Lung (tissue), 17 donors: ENCODE measurements at places on chromosomes 3 and 15. TPM values are rescaled to one million over a fixed set of nuclear protein-coding genes. Genes with fewer than 3 reads are reported as not detected.

MCF2L2 gene
- total RNA-seq: 1.5 TPM

NLGN1 gene
- 3.4 TPM for total RNA-seq

DNA sequence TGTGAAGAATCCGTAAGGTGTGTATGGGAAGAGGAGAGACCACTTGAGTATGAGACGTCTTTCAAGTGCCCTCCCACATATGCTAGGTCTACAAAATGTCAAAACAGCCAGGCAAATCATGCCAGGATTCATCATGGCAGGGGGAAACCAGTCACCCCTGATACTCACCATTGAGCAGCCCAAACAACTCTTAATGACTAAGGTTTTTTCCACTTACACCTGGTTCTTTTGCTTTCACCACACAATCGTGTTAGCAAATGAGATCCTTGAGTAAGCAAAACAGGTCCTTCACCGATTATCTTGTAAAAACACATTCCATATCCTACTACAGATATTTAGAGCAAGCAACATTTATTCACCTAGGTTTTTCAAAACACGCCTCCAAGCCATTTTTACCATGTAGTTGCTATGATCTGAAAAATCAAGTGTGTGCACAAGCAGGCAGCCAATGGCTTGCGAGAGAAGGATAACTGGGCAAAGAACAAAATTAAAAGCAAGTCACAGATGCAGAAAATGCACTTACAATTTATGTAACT lies 177.5 kb upstream of the LPP start:
- H3K27me3 ChIP-seq: no peaks in the 10 kb centered on the region
- no peak for DNase-seq
- H3K27ac ChIP-seq: no peak overlapping the region

DNA sequence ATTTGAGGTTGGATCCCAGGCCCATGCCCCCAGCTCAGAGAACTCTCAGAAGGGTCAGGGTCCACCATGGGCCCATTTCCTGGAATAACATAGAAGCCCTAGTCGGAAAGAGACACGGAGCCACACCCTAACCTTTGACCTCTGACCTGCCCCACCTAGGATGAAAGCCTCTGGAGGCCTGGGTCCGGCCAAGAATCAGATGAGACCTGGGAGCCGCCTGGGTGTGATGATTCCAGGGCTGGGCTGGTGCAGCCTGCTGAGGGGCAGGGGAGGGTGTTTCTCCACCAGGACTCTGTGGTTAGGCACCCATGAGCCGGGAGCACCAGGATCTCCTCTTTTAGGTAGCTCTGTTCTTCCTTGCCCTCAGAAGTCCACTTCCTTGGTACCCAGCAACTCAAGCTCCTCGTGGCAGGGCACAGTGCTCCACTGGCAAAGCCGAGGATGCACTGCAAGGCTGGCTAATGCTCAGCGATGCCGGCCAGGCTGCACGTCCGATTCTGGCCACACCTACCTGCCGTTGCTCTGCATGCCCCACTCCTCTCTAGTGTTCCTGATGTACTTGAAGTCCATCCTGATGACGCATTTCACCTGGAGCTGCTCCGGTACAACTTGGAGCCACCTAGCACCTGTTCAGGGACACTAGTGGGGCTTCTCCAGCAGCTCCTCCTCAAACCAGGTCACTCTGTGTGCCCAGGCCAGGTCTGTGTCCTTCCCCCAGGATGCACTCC lies 57.4 kb downstream of the ZNF445 start:
- no peaks in the 10 kb centered on the region for H3K27me3 ChIP-seq
- H3K4me3 ChIP-seq: no peak overlapping the region
- H3K36me3 ChIP-seq: no peaks in the 10 kb centered on the region
- H3K27ac ChIP-seq: no peak overlapping the region
- H3K4me1 ChIP-seq: no peaks in the 10 kb centered on the region
- DNase-seq: no peak

- H3K4me3 ChIP-seq: no peak overlapping the region
- no peaks in the 10 kb centered on the region for H3K27me3 ChIP-seq
- no peak for DNase-seq
- no peaks in the 10 kb centered on the region for H3K36me3 ChIP-seq
- peaks cover 3% of the 10 kb centered on the region for H3K4me1 ChIP-seq
Measured at GRCh38 chr3:58214484-58215316, 3.9 kb upstream of the DNASE1L3 start.

DNA sequence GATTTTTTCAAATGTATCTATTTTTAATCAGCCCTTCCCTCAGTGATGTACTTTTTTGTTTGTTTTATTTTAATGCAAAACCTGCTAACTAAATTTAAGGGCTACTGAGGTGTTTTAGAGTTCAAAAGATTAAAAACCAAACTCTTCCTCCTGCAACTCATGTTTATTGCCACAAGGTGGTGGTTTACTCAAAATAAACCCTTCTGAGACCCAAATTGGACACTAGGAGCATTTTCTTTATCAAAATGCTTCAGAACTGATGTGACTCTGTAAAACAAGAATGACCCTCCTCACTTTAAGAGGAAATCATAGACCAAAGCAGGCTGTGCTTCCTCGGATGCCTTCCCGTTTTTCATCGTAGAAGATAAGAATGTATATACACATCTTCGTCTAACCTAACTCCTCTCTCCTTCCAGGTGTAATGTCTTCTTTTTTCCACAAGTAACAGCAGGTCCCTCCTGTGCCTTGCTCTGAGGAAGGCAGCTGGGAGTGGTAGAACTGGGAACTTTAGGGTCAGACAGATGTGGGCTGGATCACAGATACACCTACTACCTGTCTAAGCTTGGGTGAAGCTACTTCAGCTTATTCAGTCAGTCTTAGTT lies 2.9 kb upstream of the NME9 start:
- H3K4me3 ChIP-seq: no peak overlapping the region
- H3K27me3 ChIP-seq: no peaks in the 10 kb centered on the region
- H3K27ac ChIP-seq: no peak overlapping the region
